ENCODE measurements at places on chromosomes 5 and 9.
A peak's percentile ranks its signal among the peaks of the same experiment; 100 is the strongest.

DNA sequence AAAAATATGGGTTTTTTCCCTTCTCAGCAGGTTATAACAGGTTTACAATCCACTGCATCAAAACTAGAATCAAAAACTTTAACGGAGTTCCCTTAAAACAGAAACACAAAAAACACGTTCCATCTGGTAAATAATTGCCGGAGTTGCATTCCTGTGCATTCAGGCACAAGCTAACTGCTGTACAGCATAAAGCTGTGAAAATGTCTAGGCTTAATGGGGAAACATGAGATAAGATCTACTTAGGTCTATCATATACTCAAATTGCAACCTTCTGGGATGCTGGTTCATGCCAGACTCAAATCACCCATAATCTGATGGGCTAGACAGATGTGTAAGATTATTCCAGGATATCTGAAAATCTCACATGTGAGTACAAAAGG is 265.3 kb downstream of the DOCK8 start:
- no peak for DNase-seq

DNA sequence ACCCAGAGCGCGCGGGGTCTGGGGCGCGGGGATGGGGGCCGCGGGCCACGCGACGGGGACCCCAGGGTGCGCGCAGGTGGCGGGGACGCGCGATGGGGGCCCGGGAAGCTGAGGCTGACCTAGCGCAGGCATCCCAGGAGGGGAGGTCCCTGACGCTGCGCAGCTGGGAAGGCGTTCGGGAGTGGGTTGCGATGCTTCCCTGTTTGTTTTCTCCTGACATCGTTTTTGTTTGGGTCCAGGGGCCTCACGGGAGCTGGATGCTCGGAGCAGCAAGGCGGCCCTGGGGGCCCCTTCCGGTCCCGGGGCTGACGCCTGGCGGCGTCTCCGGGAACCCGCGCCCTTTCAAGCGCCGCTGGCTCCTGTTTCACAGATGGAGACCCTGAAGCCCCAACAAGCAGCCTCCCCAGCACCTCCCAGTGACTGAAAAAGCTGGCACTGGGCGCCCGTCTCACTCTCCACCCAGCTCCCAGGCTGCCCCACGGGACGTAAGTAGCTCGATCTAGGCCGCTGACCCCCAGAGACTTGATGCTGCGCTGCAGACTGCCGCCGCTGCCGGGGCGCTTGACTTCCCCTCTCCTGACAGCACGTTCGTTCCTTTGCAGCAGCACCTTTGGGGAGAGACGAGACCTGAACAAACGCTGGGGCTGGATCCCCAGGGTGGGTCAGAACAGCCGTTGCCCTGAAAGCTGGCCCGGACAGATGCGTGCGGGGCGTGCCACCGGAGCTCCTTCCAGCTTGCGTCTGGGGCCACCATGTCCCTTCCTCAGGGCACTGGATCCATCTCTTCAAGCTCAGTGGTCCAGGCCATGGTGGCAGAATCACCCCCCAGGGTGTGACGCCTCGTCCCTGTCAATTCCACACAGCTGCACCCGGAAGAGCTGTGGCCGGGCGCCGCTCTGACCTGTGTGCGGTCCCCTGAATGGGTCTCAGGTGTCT is 593 bp downstream of the BRD3OS start:
- peak; percentile 60 for DNase-seq

DNA sequence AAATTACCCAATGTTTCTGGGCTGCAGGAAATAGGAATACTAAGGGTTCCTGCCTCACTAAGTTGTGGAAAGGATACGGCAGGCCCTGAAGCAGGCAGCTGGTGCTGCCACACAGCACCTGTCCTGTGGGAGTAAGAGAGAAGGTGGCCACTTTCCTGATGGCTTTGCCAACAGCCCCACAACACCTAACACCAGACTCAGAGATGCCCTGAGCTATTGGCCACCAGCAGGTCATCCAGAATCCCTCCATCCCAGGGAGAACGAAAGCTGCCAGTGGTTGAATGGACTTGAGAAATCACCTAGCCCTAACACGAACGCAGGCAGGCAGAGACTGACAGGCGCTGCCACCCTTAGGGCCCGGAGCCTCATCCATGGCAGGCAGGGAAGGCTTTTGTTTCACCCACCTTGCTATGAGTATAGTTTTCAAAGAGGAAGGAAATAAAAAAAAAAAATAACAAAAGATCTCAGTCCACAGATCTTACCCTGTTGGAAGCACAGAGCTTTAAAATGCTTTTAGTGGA is 82.2 kb downstream of the DCP2 start:
- no peak for DNase-seq

GRCh38 chr9:103734471-103734870 is 359.6 kb upstream of the SMC2 start:
- DNase-seq, result no peak

GRCh38 chr5:38783011-38783561 is 62.7 kb upstream of the OSMR start:
- peak; percentile 94 for DNase-seq

DNA sequence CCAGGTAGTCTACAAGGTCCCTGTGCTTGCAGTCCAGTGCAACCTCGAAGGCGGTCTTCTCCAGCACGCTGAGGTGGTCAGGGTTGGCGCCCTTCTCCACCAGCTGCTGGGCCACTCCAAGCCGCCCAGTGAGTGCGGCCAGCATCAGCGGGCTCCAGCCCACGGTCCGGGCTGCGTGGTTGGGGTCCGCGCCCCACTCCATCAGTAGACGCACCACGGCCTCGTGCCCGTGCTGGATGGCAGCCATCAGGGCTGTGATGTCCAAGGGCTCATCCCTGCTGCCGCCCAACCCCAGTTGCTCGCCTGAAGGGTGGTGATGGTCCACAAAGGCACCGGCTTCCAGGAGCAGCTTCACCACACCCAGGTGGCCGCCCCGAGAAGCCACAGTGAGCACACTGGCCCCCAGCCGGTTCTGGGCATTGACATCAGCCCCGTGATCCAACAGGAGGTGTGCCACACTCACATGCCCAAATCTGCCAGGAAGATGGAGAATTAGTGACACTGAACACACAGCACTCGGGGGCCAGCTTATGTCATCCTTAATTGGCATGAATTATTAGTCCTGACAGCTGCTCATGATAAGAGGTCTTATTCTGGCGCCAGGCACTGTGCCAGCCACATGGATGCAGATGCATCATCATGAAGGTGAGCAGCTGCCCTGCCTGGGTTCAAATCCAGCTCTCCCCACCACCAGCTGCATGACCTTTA is 6.1 kb downstream of the ANKS6 start:
- DNase-seq, result no peak

DNA sequence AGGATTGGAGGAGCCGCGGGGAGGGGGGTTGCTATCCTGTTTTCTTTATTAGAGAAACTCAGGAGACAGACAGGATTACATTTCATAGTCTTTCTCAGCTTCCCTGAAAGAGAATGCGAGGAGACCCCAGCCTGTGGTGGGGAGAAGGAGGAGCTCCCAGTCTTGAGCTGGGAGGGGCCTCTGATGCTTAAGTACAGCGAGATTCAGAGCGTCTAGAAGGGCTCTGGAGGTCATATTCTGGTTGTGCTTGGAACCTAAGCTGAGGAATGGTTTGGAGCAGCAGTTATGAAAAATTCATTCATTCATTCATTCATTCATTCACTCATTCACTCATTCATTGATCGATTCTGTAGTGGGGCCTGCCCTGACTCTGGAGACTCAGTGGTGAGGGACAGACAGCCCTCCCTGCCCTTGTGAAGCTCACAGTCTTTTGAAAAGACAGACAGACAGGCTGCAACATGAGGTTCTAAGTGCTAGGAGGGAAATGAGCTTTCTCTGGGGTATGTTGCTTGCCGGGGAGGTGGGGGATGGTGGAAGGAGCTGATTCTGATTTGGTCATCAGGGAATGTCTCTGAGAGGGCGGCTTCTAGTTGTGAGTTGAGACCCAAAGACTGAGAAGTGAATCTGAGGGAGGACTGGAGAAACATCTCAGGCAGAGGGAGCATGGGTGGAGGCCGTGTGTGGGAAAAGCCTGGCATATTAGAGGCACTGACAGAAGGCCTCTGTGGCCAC is 2.5 kb upstream of the SPRY4 start:
- DNase-seq, result peak; percentile 88
